Effector CD4-positive, alpha-beta T cell (primary cell): ENCODE measurements at places on chromosomes 2 and 18.

GRCh38 chr2:202423139-202423538 lies 47.0 kb downstream of the BMPR2 start:
- DNase-seq: no peak

GRCh38 chr18:10235661-10235952 lies 218.8 kb upstream of the APCDD1 start:
- DNase-seq: no peak

GRCh38 chr2:9069543-9069942 lies 66.1 kb upstream of the MBOAT2 start:
- DNase-seq: no peak

DNA sequence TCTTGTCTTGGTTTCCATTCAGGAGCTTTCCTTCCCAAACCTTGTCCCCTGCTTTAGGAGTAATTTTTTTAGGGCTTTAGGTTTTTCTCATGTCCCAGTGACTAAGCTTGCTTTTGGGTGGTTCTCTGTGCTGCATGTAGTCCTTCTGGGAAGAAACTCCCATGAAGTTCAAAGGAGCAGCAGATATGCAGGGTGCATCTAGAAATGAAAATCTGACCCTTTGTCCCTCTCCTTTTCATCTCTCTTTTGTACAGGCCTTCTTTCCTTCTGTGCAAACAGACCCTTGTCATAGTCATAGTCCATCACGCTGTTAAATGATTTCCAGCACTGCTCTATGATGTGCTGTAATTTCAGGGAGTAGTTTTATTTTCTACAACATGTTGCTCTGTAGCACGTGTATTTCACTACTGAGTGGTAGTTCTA lies 20.4 kb downstream of the FMNL2 start:
- no peak for DNase-seq

DNA sequence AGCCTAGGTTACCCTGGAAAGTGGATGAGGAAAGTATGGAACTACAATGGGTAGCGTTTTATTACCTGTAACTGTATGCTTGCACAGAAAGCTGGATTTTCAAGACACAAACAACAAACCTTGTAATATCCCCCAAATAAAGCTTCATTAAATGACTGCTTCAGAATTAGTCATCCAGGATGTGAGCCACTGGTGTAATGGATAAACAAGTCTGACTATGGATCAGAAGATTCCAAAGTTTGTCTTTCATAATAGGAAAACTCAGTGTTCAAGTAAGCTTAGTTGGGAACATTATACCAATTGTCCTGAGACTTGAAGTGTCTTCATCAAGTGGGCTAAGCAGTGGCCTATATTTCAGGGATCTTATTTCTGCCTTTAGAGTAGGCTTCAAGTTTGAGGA lies 518.8 kb downstream of the LRP1B start:
- no peak for DNase-seq

GRCh38 chr2:15630978-15631719 lies 39.5 kb downstream of the DDX1 start:
- no peak for DNase-seq
